ENCODE measurements at places on chromosomes 7 and 10.
A peak's percentile ranks its signal among the peaks of the same experiment; 100 is the strongest.

- DNase-seq, result no peak
Observed at GRCh38 chr10:63819753-63820329, 298.6 kb downstream of the REEP3 start.

DNA sequence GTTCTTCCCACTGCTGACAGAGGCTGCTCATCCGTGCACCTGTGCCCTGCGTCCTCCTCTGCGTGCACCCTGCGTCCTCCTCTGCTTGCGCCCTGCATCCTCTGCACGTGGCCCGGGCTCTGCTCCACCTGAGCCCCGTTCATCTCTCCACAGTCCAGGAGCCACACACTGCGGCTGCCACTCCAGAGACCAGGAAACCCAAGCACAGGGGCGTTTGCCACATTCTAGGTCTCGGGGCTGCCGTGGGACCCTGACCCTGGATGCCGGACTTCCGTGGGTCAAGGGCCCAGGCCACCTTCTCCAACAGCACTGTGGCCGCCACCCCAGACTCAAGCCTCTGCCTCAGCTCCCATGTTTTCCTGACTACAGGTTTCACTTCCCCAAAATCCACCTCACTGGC, 460.4 kb downstream of the PTPRN2 start:
- no peak for DNase-seq

- DNase-seq, result no peak
Observed at GRCh38 chr10:6929148-6929830, 349.2 kb upstream of the PRKCQ start.

DNA sequence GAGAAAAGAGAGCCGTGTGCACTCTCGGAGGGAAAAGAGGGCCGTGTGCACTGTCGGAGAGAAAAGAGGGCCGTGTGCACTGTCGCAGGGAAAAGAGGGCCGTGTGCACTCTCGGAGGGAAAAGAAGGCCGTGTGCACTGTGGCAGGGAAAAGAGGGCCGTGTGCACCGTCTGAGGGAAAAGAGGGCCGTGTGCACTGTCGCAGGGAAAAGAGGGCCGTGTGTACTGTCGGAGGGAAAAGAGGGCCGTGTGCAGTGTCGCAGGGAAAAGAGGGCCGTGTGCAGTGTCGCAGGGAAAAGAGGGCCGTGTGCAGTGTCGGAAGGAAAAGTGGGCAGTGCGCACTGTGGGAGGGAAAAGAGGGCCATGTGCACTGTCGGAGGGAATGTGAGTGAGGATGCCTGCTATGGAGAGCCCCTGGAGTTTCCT, 188.7 kb downstream of the DNAJB6 start:
- DNase-seq, result no peak

GRCh38 chr7:87704590-87704989, 76.4 kb downstream of the RUNDC3B start:
- no peak for DNase-seq

- DNase-seq, result no peak
Observed at GRCh38 chr10:71528371-71529206, 131.9 kb downstream of the CDH23 start.

DNA sequence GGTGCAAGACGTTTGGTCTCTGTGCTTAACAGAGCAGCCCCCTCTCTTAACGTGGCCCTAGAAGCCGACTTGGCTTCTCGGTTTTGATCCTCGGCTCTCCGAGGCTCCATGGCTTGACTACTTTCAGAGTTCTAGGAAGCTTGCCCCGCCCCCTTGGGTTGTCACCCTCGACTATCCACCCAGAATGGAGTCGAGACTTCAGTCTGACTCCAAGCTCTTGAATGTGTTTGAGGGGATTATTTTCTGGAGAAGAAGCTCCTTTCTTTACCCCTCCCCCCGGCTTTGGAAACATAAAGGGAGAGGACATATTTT, 448 bp downstream of the SEC24C start:
- peak; percentile 71 for DNase-seq

GRCh38 chr10:3748484-3748883, 36.5 kb downstream of the KLF6 start:
- no peak for DNase-seq

GRCh38 chr7:101373812-101374614, 11.3 kb downstream of the COL26A1 start:
- no peak for DNase-seq

DNA sequence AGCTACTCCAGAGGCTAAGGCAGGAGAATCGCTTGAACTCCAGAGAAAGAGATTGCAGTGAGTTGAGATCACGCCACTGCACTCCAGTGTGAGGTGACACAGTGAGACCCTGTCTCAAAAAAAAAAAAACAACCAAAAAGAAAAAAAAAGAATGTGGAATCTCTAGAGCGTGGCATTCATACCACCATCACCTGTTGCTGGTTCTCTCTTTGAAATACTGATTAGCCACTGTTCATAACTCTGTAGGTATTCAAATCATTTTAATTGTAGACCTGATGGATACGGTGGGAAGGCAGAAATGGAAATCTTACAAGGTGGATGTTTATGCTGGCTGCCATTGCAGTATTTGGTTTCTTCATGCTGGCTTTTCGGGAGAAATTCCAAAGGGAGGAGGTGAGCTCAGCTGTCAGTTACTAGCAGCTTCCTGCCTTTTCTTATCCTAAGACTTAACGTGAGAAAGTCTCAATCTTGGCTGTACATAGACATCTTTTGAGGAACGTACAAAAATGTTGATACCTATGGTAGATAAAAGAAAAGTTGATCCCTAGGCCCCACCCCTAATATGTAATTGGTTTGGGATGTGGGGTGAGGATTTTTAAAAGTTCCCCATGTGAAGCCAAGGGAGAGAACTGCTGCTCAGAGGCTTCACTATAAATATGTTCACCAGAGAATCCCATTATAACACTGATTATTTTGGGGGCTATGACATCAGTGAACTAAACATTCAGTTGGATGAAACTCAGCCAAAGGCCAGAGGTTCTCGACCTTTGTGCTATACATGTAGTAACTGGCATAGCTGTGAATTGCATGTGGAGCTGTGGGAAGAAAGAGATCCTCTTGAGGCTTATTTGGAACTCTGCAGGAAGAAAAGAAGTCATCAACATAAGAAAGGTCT, 26.9 kb upstream of the MKLN1 start:
- DNase-seq, result no peak

- DNase-seq, result no peak
Observed at GRCh38 chr10:94358480-94358879, 4.3 kb downstream of the NOC3L start.

- peak; percentile 39 for DNase-seq
Observed at GRCh38 chr10:5949009-5949759, 28.2 kb downstream of the IL15RA start.

- no peak for DNase-seq
Observed at GRCh38 chr10:48232717-48233447, 41.6 kb downstream of the FRMPD2 start.

- DNase-seq, result no peak
Observed at GRCh38 chr10:48451969-48452878, 145.7 kb downstream of the MAPK8 start.

GRCh38 chr7:80563561-80564327, 51.9 kb upstream of the GNAT3 start:
- DNase-seq, result no peak

GRCh38 chr7:85703251-85704010, 516.6 kb upstream of the SEMA3D start:
- DNase-seq, result no peak

DNA sequence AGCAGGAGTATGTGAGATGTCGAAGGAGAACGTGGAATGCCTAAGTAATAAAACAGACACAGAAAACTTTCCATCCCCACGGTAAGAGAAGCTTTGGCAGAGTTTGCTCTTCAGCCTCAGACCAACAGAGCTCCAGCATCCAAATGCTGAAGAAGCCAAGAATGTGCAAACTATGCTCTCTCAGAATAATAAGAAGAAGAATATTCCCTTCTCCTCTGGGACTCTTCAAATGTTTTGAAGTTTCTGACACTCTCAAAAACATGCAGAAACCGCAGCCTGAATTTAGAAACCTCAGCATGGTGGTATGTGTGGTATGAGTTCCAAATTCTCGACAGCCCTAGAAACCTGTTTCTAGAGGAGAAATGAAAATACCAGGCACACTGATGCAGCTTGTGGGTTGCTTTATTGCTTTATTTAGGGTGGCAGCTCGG, 113.3 kb downstream of the KCNMA1 start:
- DNase-seq, result no peak

- DNase-seq, result no peak
Observed at GRCh38 chr10:8057636-8058273, 3.3 kb downstream of the GATA3 start.

- DNase-seq, result peak; percentile 24
Observed at GRCh38 chr10:93410697-93411348, 71.3 kb downstream of the MYOF start.

DNA sequence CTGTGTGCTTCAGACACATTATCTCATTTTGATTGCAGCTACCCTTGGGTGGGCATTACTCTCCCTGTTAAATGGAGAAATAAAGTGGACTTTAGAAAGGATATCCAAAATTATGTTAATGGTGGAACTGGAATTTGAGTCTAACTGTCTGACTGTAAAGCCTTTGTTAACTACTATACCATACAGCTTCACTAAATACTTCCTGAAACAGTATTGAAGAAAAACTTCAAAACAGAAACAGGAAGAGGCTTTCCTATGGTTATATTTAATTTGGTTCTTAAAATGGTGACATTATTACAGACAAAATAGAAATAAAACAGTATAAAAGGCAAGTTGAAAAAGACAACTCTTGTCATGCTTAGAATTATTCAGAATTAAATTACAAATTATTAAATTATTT, 25.0 kb downstream of the SPAG6 start:
- no peak for DNase-seq

GRCh38 chr7:98024075-98024474, 34.1 kb upstream of the OCM2 start:
- no peak for DNase-seq

Data from activated naive CD4-positive, alpha-beta T cell treated with anti-CD3 and anti-CD28 coated beads, Interleukin-2, amount 50 U/mL, for 16 hours (primary cell).